ENCODE measurements at places on chromosomes 4 and X.

GRCh38 chr4:140725556-140725955 lies 30.6 kb downstream of the TBC1D9 start:
- no peak for DNase-seq

DNA sequence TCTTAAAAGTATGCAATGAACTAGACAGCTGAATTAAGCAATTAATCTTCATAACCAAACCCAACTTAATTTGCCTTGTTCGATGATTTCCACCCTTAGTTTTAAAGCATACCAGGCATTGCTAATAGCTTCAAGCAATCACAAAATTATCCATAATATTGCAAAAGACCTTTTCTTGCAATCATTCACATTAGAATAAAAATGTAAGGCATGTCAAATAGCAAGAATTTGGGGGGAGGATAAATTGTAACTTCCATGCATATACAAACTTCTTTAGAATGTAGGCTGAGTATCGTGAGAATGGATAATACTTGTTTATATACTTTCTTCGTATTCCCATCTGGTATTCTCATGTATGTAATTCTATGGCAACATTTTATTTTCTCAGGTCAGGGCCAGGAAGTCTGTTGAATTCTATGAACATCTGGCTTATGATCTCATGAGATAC lies 28.7 kb upstream of the BMP2K start:
- no peak for DNase-seq

DNA sequence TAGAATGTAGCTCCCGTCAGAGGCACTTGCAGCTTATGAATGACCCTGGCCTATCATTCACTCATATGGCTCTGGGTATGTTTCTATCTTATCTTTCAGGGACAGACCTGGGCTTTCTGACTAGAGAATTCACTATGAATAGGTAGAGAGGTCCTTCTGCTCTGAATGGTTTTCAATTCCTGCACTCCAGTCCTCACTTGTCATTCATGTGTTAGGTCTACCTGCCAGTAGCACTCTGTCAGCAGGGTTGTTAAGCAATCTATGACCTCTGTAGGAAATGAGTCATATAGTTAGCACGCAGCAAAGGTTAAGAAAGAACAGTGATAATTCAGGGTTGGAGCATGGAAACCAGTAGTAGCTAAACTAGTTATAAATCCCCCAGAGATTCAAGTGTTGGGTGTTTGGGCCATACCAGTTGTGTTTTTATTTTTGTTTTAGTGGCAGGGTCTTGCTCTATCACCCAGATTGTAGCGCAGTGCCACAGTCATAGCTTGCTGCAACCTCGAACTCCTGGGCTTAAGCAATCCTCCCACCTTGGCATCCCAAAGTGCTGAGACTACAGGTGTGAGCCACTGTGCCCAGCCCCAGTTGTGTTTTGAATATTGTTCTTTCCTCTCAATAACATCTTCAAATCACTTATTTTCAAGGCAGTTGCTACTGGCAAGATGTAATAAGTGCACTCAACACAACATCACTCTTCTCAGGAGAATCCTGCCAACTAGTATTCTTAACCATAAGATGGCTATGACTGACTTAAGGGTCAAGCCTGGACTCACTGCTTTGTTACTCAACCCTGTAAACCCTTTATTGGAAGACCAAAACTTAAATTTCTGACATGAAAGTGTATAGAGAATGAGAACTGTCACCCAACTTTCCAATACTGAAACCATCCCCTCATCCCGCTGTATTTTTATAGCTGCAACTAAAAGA lies 25.1 kb downstream of the ARL13A start:
- DNase-seq, result no peak

GRCh38 chr4:20641976-20642375 lies 58.3 kb upstream of the PACRGL start:
- DNase-seq, result no peak

GRCh38 chrX:56368962-56369361 lies 136.8 kb downstream of the KLF8 start:
- DNase-seq, result no peak

GRCh38 chr4:166091912-166092510 lies 219.0 kb downstream of the TLL1 start:
- peak; percentile 4 for DNase-seq

- no peak for DNase-seq
Measured at GRCh38 chr4:163107754-163108153, 58.9 kb downstream of the NAF1 start.

DNA sequence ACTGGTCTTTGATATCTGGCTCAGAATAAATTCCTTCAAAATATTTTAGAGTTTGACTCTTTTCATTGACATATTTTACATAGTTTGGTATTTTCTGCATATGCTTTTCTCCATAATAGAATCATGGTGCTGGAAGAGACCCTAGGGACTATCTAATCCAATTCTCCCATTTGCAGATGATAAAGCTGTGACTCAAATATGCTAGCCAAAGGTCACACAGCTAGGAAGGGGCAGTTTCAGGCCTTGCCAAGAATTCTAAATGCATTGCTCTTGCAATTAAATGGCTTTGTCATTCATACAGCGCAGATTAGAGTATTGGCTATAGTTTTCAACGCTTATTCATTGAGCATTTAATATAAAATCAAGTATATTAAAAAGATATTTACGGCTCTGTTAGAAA lies 374.1 kb upstream of the RASGEF1B start:
- no peak for DNase-seq

DNA sequence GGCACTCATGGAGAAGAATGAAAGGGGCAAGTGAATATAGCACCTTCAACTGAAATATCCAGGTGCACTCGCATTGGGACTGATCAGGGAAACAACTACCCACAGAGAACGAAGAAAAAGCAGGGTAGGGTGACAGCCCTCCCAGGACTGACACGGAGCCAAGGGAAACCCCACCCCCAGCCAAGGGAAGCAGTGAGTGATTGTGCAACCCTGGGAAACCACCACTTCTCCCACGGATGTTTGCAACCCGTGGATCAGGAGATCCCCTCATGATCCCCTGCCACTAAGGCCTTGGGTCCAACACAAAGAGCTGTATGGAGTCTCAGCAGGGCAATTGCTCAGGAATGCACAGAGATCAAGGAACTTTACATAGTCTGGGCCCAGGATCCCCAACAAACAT lies 158.5 kb upstream of the HCCS start:
- DNase-seq, result no peak

GRCh38 chr4:158877069-158877468 lies 108.2 kb downstream of the FNIP2 start:
- no peak for DNase-seq

Data from germinal center (tissue), 1 donor.